Stimulated activated CD8-positive, alpha-beta memory T cell treated with anti-CD3 and anti-CD28 coated beads, Interleukin-7, amount 100 ng/mL, for 24 hours (primary cell): ENCODE measurements at places on chromosomes 3 and 15.
A peak's percentile ranks its signal among the peaks of the same experiment; 100 is the strongest.

DNA sequence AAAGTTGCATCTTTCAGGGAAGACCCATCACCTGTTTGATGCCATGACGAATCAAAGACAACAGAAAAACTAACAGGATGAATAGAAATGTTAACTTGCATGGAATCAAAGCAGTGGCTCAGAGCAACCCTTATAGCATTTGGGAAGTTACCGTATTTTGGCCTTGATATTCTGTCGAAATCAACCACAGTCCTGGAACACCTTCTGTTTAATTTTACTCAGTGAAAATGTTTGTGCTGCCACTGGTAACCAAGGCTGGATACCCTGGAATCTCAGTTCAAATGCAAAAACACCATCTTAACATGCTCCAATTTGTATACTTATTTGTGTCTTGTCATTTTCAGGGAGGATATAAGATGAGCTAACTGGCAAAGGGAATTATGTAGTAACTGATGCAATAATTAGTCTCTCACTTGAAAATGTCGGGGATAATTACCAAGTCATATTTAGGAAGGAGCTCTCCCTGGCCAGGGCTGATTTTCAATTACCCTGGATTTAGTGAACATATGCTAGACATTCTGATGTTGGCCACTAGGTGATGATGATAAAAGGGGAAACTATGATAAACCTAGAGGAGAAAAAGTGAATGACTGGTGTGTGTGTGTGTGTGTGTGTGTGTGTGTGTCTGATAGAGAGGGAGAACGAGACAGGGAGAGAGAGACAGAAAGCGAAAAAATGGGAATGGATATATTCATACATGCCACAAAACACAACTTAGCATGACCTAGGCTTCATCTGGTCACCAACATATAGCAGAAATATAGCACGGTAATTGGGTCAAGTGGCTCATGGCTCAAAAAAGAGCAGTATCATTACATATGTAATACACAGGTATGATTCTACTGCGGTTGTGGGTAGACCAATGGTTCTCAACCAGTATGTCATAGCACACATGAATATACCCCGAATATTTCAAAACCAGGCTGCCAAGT, 19.0 kb upstream of the PRICKLE2 start:
- no peak for DNase-seq

DNA sequence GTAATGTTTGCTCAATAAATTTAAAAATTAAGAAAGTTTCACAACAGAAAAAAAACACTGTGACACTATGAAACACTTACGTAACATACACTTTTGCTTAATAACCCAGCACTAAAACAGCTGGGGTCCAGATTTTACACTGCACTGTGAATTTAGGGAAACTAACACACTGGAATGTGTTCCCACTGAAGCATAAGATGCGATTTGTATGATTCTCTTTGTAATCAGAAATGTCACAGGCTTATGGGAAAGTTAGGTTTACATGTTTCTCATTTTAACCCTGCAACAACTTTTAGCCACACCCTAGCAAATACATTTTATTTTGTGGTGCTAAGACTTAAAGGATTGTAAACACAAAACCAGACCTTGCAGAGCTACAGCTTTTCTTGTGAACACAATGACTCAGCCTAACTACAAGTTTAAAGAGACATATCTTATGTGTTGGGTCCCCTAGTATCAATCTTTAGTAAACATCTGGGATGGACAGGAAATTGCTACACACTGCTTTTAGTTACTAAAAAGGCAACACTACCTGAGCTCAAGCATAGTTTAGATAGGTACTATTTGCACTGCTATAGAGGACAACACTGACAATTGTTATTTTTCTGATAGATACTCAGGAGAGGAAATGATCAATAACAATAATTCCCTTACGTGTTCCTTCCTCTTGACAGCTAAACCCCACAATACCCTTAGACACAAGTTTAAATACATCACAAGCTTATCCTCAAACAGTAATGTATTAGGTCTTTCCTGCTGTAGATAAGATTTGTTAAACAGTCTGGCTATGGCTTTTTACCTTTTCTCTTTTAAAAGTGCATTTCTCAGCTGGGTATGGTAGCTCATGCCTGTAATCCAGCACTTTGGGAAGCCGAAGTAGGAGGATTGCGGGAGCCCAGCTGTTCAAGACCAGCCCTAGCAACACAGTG, 3.8 kb downstream of the PLD1 start:
- DNase-seq = no peak

GRCh38 chr3:179174898-179175297, 26.7 kb downstream of the PIK3CA start:
- DNase-seq = no peak

- DNase-seq = peak; percentile 16
Observed at GRCh38 chr3:53254509-53255422, 1.1 kb downstream of the TKT start.

- no peak for DNase-seq
Observed at GRCh38 chr3:192896208-192896607, 21.4 kb downstream of the MB21D2 start.

DNA sequence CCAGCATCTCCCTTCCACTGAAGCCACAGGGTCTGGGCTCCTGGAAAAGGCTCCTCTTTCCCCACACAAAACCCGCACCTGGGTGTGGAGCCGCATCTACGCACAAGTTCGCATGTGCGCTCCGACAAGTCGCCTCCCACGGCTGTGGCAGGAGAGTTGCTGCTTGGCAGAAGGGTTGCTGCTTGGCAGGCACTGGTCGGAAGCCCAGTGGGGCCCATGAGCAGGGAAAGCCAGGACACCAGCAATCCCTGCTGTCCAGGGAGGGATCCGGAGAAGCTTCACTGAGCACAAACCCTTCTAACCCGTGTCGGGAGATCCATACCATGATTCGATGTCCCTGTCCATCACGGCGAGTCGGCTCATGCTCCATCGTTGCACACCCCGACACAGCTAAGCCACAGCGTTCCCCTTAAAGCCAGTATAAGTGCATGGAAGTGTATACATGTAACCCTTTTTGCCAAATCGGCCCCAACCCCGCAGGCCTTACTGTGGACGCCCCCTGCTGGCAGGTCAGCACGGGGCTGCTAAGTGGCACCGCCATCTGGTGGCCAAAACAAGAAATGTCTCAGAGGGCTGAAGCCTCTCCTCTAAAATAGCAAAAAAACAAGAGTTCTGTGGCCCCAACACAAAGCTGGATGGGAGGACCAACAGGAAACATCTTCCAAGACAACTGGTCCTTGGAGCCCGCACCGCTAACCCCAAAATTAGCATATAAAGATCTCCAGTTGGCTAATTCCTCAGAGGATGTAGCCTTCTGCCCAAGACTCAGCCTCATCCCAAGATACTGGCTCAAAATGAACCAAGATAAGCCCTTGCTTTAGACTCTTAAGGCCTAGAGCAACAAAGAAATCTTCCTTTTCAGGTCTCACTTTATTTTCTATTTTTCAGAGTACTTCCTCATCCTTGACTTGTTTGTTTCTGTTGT, 8.3 kb downstream of the ANKRD63 start:
- DNase-seq = peak; percentile 79

DNA sequence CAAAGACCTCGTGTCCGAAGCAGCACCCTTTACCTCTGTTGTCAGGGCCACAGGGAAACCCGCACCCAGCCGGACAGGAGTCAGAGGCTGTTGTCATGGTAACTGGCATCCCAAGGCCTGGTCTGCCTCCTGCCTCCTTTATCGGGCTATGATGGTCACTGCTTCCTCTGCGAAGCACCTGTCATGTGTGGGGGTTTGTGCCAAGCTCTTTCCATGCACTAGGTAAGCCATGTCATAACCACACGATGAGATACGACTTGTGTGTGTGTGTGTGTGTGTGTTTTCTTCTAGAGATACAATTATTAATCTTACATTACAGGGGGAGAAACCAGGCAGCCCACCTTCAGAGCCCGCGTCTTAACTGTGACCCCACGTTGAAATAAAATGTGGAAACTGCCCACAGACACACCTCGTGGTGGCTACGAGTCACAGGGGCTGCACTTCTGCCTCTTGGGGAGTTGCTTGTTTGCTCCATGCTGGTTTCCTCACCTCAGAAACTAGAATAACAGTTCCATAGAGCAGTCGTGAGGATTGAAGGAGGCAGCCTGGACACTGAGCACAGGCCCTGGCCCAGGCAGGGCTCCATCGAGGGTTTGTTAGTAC, 18.0 kb downstream of the ZDHHC19 start:
- no peak for DNase-seq

GRCh38 chr15:70340494-70340870, 242.8 kb upstream of the TLE3 start:
- no peak for DNase-seq

DNA sequence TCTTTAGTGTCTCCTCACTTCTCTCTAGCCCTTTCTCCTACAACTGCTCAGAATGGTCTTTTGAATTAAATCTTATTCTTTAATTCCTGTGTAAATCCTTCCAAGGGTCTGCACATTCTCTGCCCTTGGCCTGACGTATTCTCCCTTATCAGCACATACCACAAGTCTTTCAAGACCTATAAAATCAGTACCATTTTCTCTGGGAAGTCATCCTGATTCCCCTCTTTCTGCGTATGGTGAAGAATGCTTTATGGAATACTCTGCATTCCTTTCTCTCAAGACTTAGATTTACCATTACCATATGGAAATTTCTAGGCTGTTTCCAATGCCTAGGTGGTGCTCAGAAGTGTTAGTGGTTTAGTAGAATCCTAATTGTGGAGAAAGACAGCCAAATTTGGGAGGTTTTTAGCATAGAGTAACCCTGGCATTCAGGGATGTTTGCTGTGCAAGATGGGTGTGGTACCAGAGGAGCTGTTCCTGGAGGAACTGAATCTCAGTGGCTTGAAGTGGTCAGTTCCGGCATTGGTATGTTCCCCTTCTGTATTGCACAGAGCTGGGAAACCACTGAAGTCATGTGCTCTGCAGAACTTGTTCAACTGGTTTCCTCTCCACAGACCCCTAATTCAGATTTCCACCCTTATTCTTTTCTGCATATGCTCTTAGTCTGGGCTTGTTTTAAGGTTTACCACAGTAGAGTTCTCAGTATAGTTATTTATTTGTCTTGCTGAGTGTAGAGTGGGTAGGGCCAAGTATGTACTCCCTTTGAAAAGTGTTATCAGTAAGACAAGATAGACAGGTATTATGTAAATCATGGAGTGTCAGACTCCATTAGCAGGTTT, 24.5 kb downstream of the IQGAP1 start:
- DNase-seq = no peak

DNA sequence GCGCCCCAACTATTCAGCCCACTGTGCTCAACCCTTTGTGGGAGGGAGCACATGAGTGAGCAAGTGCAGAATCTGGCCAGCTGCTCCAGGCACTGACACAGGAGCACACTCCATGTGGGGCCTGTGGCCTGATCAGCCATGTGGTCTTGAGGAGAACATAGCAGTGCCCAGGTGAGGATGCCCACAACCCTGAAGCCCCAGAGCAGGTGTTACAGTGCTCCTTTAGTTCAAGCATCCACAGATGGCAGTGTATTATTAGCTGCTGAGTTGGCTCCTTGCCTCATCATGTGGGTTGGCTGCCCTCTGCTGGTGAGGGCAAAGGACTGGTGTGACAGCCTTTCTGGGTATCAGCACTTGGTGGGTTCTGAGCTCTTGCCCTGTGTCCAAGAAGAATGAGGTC, 1588.2 kb downstream of the SI start:
- no peak for DNase-seq

DNA sequence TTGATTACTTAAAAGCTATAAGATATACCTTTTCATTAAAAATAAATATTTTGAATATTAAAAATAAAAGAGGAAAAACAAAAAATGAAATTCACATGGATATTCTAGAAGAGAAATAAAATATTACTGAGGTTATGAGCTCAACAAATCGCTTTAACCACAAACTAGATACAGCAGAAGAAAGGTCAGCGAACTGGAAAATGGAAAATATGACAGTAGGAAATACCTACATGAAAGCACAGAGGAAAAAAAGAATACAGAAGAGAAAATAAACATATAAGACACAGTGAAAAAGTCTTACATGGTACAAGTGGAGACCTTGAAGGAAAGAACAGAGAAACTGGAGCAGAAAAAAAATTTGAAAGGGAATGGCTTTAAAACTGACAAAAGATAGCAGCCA, 33.2 kb downstream of the SCAPER start:
- DNase-seq = no peak

DNA sequence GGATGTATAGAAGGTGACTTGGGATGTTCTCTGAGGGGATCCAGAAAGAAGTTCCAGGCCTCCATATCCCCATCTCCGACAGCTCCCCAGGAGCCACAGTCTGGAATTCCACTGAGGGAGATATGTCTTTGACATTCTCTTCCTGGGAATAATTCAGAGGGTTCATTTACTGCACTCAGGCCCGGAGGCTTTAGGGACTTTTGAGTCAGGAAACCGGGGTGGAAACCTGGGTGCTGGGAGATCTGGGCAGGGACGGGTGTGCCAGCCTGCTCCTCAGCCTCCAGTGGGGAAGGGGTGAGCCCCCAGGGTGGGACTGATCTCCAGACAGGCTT, 147.7 kb downstream of the SMAD6 start:
- DNase-seq = no peak

DNA sequence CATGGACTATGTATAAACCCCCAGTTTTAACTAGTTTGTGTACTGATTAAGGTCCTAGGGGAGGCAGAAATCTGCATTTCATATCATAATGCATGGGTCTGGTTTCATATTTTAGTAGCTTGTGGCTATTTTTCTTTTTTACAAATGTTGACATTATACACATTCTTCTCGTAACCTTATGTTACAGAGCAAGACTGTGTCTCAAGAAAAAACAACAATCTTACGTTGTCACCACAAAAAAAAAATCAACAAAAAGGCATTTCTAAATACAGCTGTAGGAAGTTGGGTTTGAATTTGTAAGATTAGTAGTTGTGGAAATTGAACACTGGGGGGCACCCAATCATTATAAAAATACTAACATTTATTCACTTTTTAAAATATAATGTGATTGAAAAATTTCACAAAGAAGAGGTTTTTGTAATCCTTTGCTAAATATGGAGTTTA, 17.9 kb downstream of the SERP1 start:
- no peak for DNase-seq

- no peak for DNase-seq
Observed at GRCh38 chr3:15556512-15556911, 35.0 kb upstream of the COLQ start.

GRCh38 chr3:25412269-25412668, 15.8 kb upstream of the RARB start:
- DNase-seq = no peak
